ENCODE measurements at places on chromosomes 4 and X.

- DNase-seq: no peak
Measured at GRCh38 chrX:7262551-7262950, 114.6 kb upstream of the PUDP start.

GRCh38 chr4:167897116-167897515 lies 195.2 kb upstream of the ANXA10 start:
- DNase-seq: no peak

- DNase-seq: no peak
Measured at GRCh38 chrX:23784470-23785331, 1.7 kb downstream of the SAT1 start.

DNA sequence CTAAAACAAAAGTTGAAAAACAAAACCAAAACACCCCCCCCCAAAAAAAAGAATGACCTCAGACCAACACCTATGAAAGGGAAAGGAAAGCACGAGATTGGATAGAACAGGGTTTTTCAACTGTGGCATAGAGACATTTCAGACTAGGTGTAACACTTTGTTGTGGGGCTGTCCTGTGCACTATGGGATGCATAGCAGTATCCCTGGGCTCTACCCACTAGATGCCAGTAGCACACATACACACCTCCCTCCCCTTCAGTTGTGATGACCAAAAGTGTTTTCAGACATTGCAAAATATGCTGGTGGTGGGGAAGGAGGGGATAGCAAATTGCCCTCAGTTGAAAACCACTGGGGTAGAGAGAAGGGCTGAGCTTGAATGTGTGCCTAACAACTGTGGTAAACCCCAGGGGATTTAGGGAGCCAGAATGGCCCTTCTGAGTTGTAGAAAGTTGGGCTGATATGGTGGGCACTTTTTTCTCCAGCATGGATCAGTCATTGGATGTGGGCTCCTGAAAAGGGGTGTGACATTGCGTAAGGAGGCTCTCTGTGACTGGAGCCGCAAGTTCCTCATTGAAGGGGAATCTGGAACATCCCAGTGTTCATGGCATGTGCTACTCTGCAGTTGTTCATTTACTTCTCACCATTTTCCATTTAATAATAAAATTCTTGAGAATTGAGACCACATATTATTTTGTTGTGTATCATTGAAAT lies 8.8 kb upstream of the GEMIN8 start:
- DNase-seq: no peak

DNA sequence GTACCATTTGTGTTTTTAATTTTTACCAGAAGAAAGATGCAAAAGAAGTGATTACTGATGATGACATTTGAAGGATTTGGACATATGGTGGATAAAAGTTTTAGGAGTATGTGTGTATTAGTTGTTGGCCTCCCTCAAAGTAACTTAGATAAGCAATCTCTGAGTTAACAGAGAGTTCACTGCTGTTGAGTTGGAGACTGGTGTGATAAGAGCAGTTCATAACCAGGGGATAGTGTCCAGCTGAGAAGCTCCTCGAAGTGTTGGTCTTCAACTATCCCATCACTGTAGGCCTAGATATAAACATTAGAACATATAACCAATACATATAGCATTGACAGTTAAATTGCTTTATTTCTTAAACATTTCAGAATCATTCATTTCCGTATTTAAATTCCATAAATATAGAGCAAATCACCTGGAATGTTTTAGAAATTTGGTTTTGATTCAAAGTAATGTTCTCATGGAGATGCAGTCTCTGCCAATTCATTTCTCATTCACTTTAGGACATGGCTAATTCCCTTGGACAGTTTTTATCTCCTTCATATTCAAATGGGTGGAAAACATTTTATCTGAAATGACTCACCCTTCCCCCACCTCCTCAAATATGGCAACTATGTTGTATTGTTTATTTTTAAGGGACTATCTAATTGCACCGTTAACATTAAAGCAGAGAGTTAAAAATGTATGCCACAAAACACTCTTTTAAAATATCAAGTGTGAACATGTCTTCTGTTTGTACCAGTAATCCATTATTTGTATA lies 136.8 kb upstream of the SLC4A4 start:
- no peak for DNase-seq

- DNase-seq: no peak
Measured at GRCh38 chr4:189656641-189657040, 284.0 kb upstream of the FRG1 start.

DNA sequence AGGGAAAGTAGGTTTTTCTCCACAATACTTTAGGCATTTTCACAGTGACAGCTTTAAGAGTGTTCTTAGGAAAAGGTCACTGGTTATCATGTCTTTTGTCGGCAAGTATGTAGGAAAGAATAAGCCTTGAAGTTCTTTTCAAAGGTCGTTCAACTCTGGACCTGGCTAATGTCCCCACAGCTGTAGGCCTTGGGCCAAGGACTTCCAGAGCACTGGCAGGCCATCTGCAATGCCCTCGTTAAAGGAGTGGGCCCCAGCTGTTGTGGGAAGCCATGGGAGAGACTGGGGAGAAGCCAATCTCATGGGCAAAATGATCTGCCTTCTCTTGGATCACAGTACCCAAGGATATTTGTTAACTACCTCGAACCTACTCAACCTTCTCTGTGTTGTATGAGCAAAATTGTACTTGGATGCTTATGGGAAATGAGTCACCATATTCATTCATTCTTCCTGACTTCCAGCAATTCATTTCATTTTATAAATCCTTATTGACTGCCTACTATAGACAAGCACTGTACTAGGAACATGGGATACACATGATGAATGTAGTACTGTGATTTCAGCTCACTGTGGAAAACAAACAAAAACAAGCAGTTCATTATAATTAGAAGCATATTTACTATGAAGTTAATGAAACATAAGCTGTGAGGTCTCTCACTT lies 141.1 kb upstream of the KIT start:
- DNase-seq: no peak
